Right lobe of liver (tissue), 6 donors: ENCODE measurements at places on chromosomes 7 and 10. TPM values are rescaled to one million over a fixed set of nuclear protein-coding genes. Genes with fewer than 3 reads are reported as not detected.

The TUBAL3 gene
- total RNA-seq = not detected

The MOGAT3 gene
- total RNA-seq = 28.6 TPM

The GPER1 gene
- 11.2 TPM for total RNA-seq

The SOSTDC1 gene
- not detected for total RNA-seq

The TMEM213 gene
- not detected for total RNA-seq

DNA sequence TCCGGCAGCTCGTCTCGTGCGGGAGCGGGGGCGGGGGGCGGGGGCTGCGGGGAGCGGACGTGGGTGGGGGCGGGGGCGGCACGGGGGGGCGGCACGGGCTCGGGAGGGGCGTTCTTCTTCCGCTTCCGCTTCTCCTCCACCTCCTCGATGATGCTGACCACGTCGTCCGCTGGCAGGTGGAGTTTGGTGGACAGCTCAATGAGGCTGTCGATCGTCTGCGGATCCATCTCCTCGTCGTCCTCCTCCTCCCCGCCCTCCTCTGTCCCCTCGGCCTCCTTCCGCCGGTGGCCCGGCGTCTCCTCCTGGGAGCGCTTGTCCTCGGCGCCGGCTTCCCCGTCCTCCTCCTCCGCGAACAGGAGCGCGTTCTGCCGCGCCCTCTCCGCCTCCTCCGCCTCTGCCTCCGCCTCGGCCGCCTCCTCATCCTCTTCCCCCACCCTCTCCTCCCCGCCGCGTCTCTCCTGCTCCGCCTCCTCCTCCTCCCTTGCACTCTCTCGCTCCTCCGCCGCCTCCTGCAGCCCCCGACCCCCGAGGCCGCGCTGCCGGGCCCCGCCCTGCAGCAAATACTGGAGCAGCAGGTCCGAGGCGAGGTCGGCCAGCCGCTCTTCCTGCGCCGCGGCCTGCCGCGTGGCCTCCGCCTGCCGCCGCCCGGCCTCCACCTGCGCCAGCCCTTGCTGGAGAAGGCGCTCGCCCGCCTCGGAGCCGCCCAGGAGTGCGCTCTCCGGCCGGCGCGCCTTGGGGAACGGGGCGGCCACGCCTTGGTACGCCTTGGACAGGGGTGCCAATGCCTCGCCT lies 1.9 kb downstream of the VGF start:
- no peaks in the 10 kb centered on the region for H3K36me3 ChIP-seq
- DNase-seq = no peak
- no peak overlapping the region for H3K27ac ChIP-seq
- peaks cover 20% of the 10 kb centered on the region for H3K4me1 ChIP-seq
- peaks cover 19% of the 10 kb centered on the region for H3K27me3 ChIP-seq

GRCh38 chr7:69739190-69739589 lies 140.9 kb downstream of the AUTS2 start:
- DNase-seq = no peak
- no peaks in the 10 kb centered on the region for H3K4me1 ChIP-seq
- no peak overlapping the region for H3K4me3 ChIP-seq

- no peak for DNase-seq
- no peaks in the 10 kb centered on the region for H3K36me3 ChIP-seq
- H3K27me3 ChIP-seq = no peaks in the 10 kb centered on the region
- no peaks in the 10 kb centered on the region for H3K4me1 ChIP-seq
Measured at GRCh38 chr10:84095811-84096497, 43.4 kb upstream of the GHITM start.
